ENCODE measurements at places on chromosomes 16 and 17. TPM values are rescaled to one million over a fixed set of nuclear protein-coding genes. Genes with fewer than 3 reads are reported as not detected.
A peak's percentile ranks its signal among the peaks of the same experiment; 100 is the strongest.

DNA sequence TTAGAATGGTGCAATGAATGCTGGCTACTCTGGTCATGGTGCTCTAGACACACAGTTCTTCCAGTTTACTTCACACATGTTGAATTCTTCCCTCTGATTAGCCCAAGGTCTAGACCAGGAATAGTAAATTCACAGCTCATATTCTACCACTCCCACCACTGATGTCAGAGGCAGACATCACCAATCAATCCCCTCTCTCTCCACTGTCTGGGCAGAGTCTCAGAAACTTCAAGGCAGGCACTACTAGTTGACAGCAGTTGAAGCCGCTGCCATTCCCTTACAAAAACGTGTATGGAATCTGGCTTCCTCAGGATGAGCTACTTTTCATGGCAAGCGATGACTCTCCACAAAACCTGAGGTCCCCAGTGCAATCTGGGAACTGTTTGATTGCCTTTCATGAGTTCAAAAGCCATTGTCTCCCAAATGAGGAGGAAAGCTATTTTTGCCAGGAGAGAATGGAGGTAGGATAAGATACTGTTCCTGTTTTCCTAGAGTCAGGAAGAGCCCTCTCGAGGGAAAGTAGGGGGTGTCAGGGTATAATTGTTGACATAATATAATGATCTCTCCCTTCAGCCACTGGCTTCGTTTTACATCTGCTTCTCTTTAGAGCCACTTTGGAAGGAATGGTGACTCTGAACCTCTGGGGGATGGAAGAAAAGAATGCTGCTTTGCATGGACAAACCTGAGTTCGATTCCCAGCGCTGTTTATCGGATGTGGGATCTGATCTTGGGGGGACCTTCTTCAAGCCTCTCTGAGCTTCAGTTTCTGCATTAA, 90.0 kb downstream of the FOXL1 start:
- DNase-seq = peak; percentile 23

Gene FLCN
- total RNA-seq = 42.4 TPM

Gene WSB1
- 167 TPM for total RNA-seq

DNA sequence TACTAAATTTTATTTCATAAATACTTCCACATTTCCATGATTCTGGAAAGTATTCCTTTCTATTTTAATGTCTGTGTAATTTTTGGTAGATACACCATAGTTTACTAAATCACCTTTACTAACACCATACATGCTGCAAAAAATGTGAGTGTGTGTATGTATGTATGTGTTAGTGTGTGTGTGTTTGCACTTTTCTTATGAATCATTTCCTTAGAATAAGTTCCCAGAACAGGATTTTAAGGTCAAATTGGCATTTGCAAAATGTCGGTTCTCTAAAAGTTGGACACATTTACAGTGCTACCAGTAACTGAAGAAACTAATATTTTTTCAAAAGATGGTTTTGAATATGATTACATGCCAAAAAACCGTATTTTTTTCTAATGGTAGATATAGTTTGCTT, 137.1 kb downstream of the CYB561 start:
- DNase-seq = no peak

Gene CCL14
- not detected for total RNA-seq

DNA sequence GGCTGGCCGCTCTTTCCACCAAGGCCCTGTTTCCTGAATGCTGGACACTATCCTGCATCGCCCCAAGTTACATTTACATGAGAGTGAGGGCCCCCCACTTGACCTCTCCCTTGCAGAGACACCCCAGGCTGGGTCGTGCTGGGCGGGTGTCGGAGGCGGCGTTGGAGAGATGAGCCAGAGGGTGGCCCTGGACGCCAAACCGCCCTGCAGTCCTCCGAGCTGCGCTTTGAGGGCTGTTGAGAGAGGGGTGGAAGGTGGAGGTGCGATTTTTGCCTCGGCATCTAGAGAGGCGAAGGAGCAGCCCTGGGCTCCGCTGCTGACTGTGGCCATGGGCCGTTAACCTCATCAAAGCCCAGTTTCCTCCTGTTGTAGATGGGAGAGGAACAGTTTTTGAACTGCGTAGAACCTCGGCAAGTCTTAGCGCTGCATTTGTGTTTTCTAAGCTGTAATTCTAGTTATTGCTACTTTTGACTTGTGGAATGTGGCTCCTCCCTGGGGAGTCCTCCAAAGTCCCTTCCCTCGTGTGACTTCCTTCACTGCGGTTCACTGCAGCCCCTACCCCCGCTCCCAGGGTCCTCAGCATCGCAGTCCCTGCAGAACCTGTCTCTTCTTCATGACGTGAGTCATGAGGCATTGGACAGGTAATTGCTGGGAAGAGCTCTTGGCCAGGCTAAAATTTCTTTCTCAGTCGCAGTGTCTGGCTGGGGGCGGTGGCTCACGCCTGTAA, 986 bp upstream of the ELOB start:
- DNase-seq = no peak

- no peak for DNase-seq
These were observed 2.2 kb downstream of the MMP28 start for GRCh38 chr17:35793257-35793656.

Gene KRT15
- total RNA-seq = 0.37 TPM

DNA sequence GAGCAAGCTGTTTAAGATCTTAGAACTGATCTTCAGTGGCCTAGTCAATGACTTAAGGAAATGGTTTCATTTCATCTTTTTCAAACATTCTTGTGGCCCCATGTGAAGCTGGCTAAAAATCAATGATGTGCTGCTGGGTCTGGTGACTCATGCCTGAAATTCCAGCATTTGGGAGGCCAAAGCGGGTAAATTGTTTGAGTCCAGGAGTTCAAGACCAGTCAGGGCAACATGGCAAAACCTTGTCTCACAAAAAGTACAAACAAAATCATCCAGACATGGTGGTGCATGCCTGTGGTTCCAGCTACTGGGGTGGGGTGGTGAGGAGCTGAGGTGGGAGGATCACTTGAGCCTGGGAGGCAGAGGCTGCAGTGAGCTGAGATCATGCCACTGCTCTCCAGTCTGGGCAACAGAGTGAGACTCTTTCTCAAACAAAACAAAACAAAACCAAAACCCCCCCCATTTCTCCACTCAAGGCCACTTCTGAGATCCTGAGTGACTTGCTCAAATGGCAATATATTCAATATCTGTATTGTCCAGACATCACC, 17.4 kb upstream of the COL1A1 start:
- DNase-seq = no peak

Measured in WTC11 (cell line).